Head of caudate nucleus (tissue), 42 donors: ENCODE measurements at places on chromosomes 11 and 22.

GRCh38 chr11:120096369-120097191, 41.3 kb downstream of the TRIM29 start:
- no peak for DNase-seq

- no peak for DNase-seq
These were observed 5.2 kb upstream of the SLC43A3 start for GRCh38 chr11:57432149-57432561.

GRCh38 chr11:87352759-87353707, 315.3 kb downstream of the TMEM135 start:
- peak; percentile 92 for DNase-seq

- peak; percentile 81 for DNase-seq
These were observed 683 bp downstream of the PLA2G6 start for GRCh38 chr22:38180841-38181452.

DNA sequence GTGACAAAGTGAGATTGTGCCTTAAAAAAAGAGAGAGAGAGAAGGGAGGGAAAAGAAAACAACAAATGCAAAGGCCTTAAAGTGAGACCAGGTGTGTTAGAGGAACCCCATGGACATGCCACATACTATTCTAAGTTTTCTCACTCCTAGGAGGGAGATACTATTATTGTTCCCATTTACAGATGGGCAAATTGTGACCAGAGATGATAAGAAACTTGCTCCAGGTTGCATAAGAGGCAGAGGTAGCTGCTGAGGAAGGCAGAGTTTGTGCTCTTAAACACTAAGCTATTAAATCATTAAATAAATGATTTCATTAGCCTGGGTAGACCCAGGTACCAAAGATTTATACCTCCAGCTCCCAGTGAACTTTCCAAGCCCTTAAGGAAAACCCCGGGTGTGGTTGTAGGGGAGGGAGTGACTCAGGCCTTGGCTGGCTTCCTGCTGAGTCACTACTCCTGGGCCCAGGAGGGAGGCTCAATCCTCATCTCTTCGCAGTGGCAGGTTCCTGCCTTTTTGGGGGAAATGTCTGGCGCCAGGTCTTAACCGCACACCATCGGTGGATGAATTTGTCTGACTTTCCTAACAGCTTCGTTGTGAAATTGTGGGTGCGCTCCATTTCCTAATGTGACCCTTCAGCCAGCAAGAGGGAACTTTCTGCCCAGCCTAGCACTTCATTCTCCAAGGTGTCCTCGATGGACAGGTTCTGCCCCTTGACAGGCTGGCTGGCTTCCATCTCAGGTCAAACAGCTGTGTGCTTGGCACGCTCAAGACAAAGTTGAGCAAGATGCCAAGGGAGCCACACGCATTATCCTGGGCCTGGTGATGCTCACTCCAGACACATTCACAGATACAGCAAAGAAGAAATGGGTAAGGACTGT, 33.4 kb upstream of the PTPRJ start:
- DNase-seq: peak; percentile 30

GRCh38 chr22:44365191-44365590, 52.4 kb upstream of the SHISAL1 start:
- no peak for DNase-seq

GRCh38 chr22:19235874-19236273, 55.6 kb downstream of the CLTCL1 start:
- DNase-seq: no peak

DNA sequence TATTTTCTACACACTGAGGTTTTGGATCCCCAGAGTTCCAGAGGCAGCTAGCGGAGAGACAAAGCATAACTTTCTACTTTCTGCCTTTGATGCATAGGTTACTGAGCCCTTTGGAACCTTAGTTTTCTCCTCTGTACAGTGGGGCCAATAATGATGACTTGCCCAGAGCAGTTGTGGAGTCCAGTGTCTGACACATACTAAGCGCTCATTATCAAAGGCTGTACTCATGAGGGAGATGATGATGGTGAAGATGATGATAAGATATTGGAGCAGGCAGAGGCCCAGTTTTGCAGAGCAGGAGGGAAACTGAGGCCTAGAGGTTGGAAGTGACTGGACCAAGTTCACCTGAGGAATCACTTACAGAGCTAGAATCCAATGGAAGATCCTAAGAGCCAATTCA, 458.0 kb downstream of the MIAT start:
- DNase-seq: no peak

- DNase-seq: no peak
These were observed 13.2 kb downstream of the SLC25A18 start for GRCh38 chr22:17576470-17576869.

GRCh38 chr11:112511911-112512310, 251.3 kb upstream of the PLET1 start:
- no peak for DNase-seq

GRCh38 chr11:33303541-33303940, 46.4 kb downstream of the HIPK3 start:
- DNase-seq: no peak

DNA sequence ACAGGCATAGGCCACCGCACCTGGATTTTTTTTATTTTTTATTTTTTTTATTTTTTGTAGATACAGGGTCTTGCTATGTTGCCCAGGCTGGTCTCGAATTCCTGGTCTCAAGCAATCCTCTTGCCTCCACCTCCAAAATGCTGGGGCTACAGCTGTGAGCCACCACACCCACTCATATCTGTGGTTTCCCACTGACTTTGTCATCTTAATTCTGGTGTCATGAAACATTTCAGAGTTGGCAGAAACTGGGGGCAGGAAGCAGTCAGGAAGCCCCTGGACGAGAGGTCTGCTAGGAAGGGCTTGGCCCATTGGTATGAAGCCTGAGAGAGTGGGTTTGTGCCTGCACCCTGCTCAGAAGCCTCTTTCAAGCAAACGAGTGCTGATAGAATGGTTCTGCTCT, 49.1 kb downstream of the COMMD9 start:
- DNase-seq: no peak

DNA sequence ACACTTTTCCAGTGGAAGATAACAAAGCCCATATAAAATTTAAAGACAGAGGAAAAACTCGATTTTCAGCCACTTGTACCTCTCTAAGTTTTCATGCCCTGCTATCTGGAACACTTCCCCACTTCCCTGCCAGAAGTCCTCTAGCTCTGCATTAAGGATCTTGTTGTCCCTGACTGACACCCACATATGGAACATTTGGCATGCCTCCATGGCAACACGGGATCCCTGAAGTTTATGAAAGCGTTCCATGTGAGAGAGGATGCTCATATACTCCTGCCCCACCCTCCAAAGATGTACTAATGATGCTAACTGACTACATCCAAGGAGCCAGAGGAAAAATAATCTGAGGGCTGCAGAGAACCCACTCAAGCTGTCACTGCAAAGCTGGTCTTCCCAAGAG, 8.8 kb upstream of the C11orf91 start:
- peak; percentile 19 for DNase-seq

DNA sequence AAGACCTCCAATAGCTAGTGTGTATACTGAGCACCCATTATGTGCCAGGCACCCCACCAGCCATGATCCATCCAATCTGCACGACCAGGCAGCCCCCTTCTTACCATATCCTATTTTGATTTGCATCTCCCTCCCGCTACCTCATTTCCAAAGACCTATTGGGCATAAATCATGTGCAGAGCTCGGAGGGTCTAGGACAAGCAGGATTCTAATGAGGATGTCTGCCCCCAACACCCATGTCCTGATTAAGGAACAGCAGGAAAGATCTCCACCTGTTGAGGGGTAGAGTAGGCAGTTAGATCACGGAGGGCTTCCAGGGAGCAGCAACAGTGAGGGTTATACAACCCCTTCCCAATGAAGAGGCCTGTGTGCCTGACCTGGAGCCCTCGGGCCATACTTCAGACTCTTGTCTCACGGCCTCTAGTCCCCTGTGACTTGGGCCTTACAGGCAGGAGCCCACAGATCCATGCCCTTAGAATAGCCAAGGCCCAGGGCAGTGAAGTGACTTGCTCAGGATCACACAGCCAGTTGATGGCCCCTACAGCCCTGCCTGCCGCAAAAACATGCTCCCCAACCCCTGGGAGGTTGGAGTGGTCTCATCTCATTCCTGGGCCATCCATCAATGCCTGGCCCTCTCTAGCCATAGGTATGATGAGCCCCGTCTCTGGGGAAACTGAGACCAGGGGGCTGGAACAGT, 3.5 kb downstream of the RAB3IL1 start:
- no peak for DNase-seq

DNA sequence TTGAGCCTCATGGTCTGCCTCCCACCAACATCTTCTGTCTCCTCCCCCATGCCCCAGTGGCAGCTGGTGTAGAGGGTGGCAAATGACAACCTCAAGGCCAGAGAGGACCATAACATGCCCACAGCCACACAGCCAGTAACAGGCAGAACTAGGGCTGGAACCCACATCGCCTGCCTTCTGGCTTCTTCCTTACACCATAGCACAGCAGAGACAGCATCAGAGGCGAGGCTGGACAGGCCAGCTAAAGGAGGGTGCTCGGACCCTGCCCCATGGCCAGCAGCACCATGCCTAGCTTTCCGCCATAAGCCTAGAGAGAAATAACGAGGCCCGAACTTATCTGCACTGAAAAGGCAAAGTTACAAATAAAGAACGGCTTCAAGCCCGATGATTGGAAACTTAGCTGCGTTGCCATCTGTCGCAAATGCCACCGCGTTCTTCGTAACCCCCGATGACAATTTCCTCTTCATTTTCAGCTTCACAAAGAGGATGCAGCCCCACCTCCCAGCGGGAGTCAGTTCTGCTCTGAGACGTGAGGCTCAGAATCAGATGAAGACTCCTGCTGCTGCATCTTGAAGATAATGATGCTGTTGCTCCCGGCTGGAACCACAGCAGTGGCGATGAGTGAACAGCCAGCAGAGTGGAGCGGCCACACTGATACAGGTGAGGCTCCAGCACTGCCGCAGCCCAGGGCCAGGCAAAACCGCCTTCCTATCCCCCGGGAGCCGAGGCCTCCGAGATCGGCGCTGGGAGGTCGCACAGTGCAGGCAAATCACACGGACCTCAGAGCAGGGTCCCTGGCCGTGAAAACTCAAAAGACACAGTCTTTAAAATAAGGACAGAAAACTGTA, 73.8 kb upstream of the RTL6 start:
- no peak for DNase-seq

GRCh38 chr22:16962501-16962900, 45.5 kb downstream of the GAB4 start:
- no peak for DNase-seq

DNA sequence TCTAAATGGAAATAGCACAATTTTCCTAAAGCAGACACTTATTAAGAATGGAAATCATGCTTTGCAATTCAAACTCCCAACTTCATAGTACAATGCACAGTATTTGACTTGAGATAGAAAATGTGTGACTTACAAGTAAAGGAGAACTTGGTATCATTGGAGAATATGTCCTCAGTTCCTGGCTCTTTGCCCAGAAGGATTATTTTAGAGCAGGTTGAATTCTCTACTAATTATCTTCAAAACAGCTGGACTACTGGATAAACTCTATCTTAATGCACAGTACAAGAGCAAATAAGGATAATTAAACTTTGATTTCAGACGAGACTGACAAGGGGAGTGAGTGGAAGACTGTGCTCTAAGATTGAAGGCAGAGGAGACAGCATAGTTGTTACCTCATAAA, 839.4 kb downstream of the OPCML start:
- no peak for DNase-seq

DNA sequence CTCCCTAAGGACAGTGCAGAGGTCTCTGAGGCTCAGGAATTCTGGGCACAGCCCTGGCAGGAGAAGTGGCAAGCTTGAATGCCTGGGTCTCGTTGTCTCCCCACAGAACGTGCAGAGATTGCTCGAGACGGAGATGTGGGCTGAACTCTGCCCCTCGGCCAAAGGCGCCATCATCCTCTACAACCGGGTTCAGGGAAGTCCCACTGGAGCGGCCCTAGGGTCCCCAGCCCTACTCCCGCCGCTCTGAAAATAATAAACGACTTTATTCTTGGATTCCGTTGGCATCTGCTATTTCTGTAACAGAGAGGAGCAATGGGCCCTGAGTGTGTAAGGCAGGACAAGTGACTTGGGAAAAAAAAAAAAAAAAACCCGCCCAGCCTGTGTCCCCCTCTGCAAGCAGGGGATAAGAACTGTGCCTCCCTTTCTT, 591 bp upstream of the DNAJC4 start:
- DNase-seq: no peak

DNA sequence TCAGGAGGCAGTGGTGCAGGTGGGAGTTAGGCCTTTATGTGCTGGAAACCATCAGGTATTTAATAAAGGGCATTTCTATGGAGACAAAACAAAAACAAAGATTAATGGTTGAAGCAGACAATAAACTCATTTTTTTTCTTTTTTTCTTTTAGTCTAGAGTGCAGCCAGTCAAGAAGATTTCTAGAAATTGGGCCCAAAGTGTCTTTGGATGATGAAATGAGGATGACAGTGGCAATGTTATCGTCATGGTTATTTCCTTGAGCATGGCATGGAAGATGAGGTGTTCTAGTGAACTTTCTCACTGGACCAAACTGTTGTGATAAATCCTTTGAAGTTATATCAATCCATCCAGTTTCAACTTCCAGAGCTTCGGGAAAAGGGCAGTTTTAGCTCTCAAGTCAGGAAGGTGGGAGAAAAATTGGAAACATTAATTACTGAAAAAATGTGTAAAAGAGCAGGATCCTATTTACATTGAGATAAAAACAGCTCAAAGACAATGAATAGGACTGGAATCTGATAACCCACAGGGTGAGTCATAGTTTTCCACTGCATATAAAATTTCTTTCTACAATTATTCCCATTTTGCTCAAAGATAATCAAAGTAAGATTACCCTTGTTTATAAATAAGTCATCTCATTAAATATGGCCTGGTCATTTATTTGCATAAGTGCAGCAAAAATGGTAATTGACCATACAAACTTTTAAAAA, 33.0 kb downstream of the PRR5L start:
- DNase-seq: no peak

GRCh38 chr11:33635161-33635560, 65.5 kb downstream of the C11orf91 start:
- no peak for DNase-seq

- DNase-seq: peak; percentile 85
These were observed 2.0 kb upstream of the FERMT3 start for GRCh38 chr11:64204464-64204989.

GRCh38 chr11:119493712-119494111, 70.7 kb upstream of the THY1 start:
- DNase-seq: no peak

DNA sequence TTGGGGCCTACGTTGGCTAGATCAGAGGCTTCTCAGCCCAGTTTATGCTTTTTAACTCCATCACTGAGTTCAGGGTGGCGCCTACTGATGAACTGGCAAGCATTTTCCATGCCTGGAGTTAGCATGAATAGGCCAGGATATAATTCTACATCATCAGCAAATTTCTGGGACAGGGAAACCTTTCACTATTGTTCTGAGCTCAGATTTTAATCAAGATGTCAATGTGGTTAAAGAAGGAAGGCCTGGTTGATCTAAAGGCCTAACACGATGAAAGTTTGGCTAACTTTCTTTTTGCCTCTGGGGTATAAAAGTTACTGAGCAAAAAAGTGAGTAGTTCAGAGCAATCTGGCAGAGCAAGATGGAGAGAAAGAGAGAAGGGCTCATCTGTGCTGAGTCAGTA, 21.7 kb upstream of the IFITM3 start:
- no peak for DNase-seq
